A673 (cell line): ENCODE measurements at places on chromosomes 5 and 9. TPM values are rescaled to one million over a fixed set of nuclear protein-coding genes. Genes with fewer than 3 reads are reported as not detected.

DNA sequence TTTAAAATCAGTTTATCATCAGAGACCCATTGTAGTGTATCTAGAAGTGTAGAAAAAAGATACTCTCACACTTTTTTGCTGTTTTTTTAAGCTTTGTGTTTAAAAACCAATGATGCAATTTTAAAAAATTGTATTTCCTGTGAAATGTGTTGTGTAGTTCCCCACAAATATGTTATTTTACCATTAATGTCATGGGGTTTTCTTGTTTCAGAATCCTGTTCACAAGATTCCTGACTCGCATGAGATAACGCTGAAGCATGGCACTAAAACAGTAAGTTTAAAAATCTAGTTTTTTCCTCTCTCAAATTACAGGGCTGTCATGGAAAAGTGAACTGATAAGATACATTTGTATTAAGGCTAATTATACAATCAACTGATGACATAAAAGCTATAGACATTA is 58.6 kb downstream of the WDR70 start:
- DNase-seq, result no peak

PCDHB9 gene
- 5.6 and 7.9 TPM in 2 replicates for total RNA-seq

GRCh38 chr5:129377504-129377903 is 82.6 kb upstream of the ADAMTS19 start:
- no peak for DNase-seq

PTGDS gene
- total RNA-seq, result not detected in 2 replicates

DNA sequence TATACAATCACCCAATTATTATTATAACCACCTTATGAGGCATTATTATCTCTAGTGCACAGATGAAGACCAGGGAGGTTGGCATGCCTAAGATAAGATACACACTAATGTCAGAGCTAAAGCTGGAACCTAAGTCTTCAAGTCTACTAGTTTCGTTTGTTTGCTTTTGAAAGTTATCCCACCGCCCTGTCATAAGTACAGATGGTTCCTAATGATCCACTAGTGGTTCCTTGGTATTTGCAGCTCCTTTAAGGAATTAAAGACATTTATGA is 14.1 kb downstream of the NDUFA8 start:
- DNase-seq, result no peak

GRCh38 chr5:40475561-40475960 is 204.2 kb upstream of the PTGER4 start:
- DNase-seq, result no peak

IFNA14 gene
- total RNA-seq, result not detected in 2 replicates

- no peak for DNase-seq
Observed at GRCh38 chr5:120789918-120790317, 325.8 kb downstream of the PRR16 start.

PLPP1 gene
- total RNA-seq, result 6.7 and 10.5 TPM in 2 replicates

DNA sequence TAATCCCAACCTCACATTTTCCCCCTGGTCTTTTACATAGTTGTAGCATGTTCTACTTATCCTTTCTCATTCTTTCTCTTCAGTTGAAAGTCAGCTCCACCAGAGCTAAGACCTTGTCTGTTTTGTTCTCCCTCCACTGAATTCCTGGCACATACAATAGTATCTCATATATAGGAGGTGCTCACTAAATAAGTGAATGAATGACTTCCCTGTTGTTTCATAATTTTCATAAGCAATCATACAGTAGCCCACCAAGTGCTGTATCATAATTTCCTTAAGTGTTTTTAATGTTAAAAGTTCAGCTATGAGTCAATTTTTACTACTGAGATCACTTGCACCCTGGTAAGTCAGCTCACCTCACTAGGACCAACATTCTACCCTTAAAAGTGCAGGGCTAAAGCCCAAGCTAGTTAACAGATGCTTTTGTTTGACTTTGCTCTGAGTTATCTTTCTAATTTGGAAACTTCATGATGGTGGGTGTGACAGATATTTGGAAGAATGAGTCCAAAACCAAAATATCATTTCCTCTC is 27.6 kb downstream of the TMEM245 start:
- no peak for DNase-seq

CYLC2 gene
- not detected in 2 replicates for total RNA-seq

DNA sequence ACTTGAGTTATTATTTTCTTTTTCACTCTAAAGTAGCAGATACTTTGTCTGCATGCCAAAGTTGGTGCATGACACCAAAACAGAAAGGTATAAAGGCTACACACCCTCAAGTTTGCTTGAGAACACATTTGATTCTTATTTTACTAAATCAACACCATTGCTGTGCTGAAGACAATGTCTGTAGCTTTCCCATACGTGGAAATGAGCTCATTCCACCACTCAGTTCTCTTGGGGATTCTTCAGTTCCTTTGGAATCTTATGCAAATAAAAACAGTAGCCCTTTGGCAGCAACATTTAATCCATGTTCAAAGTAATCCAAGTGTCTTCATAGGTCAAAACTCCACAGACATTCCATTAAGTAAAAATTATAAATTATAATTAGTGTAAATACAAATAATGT is 264.9 kb downstream of the TLE1 start:
- no peak for DNase-seq

DNA sequence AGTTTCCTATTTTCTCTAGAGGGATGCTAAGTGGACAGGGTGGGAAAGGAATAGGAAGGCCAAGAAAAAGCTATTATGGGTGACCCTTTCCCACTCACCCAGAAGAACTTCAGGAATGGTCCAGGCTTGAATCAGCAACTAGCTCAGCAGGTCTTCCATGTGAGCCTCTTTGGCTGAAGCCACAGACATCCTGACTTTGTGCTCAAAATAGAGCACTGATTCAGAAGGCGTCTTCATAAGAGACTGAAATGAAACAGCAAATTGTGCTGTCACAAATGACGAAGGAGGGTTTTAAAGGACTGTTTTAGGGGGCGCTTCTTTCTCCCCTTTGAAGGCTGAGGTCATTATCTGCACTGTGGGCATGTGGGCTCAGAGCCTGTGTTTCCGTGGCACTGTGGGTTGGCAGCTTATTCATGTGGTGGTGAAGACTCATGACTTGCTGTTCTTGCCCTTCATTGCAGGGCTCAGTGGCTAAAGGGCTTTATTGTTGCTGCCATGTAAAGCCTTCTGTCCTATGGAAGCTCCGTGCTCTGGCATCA is 65.8 kb upstream of the NFIL3 start:
- DNase-seq, result no peak

GRCh38 chr5:1936413-1936812 is 53.7 kb upstream of the IRX4 start:
- DNase-seq, result no peak

- no peak for DNase-seq
Observed at GRCh38 chr5:3190930-3191329, 404.7 kb upstream of the IRX1 start.

- no peak for DNase-seq
Observed at GRCh38 chr5:164191240-164191639, 685.8 kb downstream of the MAT2B start.

GRCh38 chr9:121735065-121735792 is 83.8 kb downstream of the DAB2IP start:
- peak; percentile 66 for DNase-seq

DNA sequence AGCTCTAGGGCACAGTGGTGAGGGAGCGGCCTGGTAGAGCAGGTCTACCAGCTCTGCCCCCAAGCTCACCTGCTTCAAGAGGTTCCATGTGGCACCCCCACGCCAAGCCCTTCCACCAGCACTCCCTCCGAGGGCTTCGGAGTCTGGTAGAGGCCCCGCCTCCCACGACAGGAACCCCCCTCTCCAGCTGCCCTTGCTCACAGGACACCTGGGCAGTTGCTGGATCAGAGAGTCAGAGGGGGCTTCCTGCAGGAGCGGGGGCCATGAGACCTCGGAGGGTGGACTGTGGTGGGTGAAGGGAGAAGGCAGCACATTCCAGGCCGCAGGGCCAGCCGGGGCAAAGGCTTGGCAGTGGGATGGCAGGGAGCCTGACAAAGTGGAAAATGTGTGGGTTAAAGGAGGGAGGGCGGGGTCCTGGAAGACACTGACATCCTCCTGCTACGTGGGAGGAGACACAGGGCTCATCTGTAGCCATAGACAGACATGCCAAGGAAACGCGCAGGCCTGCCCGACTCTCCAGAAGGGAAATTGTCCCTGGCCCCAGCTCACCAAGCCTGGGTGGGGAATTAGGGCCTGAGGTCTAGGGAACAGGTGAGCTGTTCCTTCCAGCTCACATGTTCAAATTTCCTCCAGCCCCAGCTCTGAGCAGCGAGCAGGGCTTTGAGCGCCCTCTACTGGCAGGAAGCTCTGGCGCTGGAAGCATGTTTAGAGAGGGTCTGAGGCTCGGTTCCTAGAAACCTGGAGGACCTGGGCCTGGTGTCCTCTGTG is 74.2 kb downstream of the NTNG2 start:
- DNase-seq, result peak; percentile 79

GRCh38 chr5:61200582-61201155 is 38.4 kb upstream of the SMIM15 start:
- DNase-seq, result peak; percentile 40

- no peak for DNase-seq
Observed at GRCh38 chr5:172446336-172447051, 7.8 kb downstream of the SH3PXD2B start.

GRCh38 chr9:129783516-129784361 is 19.2 kb upstream of the TOR1B start:
- peak; percentile 87 for DNase-seq

C9orf50 gene
- 0.28 TPM in 1 of 2 replicates, not detected in the other for total RNA-seq

LTC4S gene
- total RNA-seq, result 0.58 and 1.5 TPM in 2 replicates

- DNase-seq, result no peak
Observed at GRCh38 chr9:19416143-19416542, 7.3 kb downstream of the ACER2 start.

- DNase-seq, result no peak
Observed at GRCh38 chr5:90696153-90696552, 137.6 kb downstream of the ADGRV1 start.

DNA sequence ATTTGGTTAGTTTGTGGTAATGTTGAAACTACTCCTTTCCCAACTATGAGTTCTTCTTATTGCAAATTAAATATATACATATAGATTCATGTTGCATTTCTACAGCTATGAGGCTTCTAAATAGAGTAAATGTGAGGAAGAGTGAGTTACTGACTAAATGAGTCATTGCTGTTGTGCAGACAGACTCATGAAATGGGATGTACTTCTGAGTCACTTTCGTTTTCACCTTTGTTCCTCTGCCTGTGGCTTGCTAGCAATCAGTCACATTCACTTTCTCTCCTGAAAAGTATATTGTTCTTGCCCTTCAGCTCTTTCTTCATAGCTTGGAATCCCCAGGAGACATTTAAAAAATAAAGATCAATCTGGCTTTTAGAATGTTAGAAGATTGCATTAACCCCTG is 295.5 kb upstream of the SMC2 start:
- no peak for DNase-seq

DNA sequence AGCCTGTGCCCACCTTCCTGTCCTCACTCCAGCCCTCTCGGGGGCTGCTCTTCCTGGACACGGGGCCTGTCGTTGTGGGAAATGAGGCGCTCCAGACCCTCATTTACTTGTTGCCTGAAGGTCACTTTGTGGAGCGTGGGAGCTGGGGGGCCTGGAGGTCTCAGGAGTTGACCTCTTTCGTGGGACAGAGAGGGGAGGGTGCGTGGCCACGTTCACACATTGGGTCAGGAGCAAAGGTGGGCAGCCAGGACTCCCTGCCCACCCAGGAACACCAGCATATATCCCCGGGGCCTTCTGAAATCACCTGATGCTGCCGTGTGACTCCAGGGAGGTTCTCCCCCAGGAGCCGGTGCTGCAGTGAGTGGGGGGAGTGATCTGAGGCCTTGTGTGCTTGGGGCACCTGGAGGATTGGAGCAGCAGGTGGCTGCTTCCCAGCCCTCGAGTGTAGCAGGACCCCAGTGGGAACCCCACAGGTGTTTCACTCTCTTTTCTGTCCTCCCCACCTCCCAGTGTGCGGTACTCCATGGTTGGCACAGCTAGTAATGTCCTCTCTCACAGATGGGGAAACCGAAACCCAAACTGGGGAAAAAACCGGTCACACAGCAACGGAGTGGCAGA is 20.3 kb downstream of the NCS1 start:
- no peak for DNase-seq

GRCh38 chr5:146098047-146098446 is 7.3 kb downstream of the PLAC8L1 start:
- no peak for DNase-seq

- DNase-seq, result no peak
Observed at GRCh38 chr5:157295247-157295646, 29.3 kb downstream of the CYFIP2 start.

GRCh38 chr5:135329913-135330797 is 68.9 kb downstream of the MACROH2A1 start:
- DNase-seq, result no peak

GRCh38 chr9:113808391-113809358 is 67.4 kb upstream of the ZNF618 start:
- DNase-seq, result peak; percentile 29

SWI5 gene
- total RNA-seq, result 19.0 and 24.2 TPM in 2 replicates

GDA gene
- total RNA-seq, result not detected in 2 replicates

SLC4A9 gene
- total RNA-seq, result 0.26 TPM in 1 of 2 replicates, not detected in the other
